Stimulated activated CD8-positive, alpha-beta memory T cell treated with anti-CD3 and anti-CD28 coated beads, Interleukin-15, amount 100 ng/mL, for 48 hours (primary cell): ENCODE measurements at places on chromosomes 5 and 9.

- DNase-seq = no peak
Observed at GRCh38 chr9:125447202-125447802, 185.7 kb downstream of the GAPVD1 start.

GRCh38 chr5:132750471-132751230 is 3.4 kb downstream of the CCNI2 start:
- DNase-seq = no peak

DNA sequence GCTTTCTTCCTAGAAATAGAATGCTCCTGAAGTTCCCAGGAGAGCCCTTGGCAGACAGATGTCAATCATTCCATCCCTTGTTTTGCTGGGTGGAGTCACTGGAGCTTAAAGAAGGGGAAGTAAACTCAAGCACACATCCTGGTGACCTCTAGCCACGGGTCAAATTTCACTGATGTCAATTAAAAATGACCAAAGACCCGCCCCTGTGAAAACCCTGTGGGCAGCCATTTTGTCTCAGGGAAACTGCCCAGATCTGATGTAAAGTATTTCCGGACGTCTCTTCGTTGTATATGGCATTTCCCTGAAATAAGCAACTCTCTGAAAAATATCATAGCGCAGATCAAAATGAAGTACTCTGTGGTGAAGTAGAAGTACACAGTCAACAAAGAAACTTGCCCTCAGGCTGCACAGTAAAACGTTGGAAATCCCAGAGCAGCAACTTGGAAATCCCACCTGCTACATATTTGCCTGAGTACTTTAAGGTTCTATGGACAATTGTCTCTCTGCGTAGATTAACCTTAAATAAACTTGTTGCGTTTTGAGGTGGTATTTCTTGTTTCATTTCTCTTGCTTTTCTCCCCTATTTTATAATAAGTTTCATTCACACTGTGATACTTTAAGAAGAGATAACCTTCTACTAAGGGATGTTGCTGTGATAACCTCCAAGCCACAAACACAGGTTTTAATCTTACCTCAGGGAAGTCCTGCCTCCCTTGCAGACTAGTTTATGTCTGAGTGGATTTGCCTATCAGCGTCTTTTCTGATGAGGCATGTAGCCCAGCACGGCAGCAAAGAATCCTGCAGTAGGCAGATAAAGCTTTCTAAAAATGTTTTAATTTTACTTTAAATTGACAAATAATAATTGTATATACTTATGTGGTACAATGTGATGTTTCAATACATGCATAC is 60.9 kb upstream of the PIP5K1B start:
- no peak for DNase-seq

- no peak for DNase-seq
Observed at GRCh38 chr5:39934830-39935229, 510.1 kb upstream of the DAB2 start.

DNA sequence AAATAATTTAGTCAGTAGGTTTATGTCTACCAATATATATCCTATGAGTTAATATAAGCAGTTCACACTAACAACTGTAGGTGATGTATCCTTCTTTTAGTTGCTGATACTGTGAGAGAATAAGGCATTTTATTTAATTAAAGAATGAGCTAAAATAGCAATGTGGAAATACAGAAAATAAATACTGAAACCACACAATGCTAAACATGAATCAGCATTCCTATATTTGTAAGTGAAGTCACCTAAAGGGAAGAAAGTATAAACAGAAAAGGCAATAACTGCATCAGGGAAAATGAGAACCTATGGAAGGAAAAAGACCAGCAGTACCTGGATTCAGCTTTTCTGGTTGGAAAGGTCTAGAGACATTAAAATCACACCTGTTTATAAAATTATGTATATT is 336.0 kb downstream of the PDE4D start:
- no peak for DNase-seq
